ENCODE measurements at places on chromosomes 7 and 10.

DNA sequence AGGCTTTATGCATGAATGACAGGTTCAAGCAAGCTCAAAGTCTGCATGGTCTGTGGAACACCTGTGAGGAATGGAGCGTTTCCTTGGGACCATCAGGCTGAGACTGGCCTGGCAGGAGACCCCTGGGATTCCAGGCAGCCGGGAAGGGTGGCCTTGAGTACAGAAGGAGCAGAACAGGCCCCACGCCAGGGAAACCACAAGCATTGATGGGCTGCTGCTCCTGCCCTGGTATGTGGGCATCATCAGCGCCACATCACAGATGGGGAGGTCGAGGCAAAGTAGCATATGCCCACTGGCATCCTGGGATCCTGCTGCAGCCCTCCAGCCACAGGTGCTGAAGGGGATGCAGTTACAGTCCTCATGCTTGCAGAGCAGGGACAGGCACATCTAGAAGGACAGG lies 40.9 kb downstream of the ANTXRL start:
- DNase-seq, result no peak

GRCh38 chr7:142808802-142809583 lies 38.2 kb downstream of the PRSS2 start:
- DNase-seq, result no peak

DNA sequence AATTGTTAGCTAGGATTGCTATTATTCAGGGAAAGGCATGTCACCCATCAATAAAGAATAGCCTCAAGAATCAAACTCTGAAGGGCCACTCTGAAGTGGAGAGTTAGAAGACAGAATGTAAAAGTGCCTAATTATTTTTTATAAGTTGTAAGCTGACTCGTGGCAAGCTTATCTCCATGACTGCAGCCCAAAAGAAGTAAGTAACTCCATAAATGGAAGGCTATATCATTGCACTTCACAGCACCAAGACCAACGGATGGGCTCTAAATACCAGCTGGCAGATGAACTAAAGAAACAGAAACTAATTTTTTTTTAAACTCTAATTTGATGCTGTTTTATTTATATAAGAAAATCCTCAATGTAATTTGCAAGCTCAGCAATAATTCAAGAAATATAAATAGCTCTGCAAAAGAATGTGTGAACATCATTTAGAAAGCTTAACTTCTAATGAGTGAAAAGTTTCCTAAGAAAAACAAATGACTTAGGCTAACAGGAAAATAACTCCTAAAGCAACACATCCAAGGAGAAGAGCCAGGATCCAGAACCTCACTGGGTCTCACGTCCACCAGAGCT lies 165.5 kb downstream of the SNX13 start:
- peak; percentile 72 for DNase-seq

DNA sequence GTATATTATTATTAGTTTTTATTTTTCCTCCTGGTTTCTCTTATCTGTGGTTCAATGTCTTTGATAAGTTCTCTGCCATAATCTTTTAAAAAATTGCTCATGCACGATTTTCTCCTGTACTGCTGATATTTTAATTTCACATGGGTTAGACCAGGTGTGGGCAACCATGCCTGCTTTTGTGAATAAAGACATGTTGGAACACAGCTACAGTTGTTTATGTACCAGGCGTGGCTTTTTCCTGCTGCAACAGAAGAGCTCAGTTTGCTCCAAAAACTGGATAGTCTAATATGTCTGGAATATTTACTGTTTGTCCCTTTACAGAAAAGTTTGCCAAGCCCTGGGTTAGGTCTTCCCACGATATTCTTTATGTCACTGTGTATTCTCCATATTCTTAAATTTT lies 105.2 kb downstream of the VWC2 start:
- peak; percentile 30 for DNase-seq

DNA sequence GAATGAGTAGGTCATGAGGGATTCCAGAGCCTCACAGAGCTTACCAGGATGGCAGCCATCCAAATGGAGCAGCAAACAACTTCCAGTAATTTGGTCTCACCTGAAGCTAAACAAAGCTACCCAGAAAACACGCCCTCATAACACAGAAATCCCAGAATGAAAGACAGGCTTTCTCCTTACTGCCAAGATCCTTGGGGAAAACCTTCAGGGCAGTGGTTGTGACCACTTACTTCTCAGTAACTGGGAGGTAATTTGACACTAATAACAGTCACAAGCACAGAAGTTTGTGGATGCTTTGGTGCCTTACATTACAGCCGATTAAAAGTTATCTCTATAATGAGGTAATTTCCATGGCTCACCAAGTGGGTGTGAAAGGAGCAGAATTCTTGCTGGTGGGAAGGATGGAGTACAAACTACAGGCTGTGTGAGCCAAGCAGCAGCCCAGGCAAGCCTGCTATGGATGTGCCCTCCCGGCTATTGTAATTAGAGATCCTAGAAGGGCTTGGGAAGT lies 10.4 kb downstream of the WDR91 start:
- peak; percentile 71 for DNase-seq

Data from NCI-H1105 treated with DMSO at 0.1 percent for 48 hours (cell line).